ENCODE measurements at places on chromosomes 4 and X.
A peak's percentile ranks its signal among the peaks of the same experiment; 100 is the strongest.

DNA sequence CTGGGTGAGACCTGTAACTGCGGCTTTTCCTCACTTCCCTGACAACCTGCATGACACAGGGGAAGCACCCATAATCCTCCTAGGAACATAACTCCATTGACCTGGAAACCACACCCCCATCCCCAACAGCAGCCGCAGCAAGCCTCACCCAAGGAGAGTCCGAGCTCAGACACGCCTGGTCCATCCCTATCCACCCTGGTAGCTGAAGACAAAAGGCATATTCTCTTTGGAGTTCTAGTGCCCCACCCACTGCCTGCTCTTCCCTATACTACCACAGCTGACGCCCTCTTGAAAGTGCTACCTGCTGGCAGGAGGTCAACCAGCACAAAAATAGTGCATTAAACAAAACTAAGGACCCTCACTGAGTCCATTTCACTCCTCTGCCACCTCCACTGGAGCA is 1080.9 kb upstream of the IGFBP7 start:
- no peak for DNase-seq

DNA sequence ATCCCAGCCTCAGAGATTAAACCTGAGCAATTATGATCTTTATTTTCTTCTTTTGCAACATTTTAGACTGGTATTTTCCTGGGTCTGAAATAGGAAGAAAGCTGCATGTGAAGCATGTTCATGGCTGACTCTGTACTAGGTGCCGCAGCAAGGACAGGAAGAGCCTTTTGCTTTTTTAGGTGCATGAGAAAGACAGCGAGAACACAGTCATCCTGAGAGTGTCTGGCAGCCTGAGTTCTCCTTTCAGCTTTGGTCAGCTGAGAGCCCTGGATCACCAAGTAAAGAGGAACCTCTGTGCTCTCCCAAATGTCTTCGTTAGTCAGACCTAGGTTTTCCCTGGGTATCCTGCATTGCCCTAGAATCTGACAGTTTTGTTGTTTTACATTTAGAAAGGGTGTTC is 29.8 kb downstream of the FAM149A start:
- DNase-seq: no peak

DNA sequence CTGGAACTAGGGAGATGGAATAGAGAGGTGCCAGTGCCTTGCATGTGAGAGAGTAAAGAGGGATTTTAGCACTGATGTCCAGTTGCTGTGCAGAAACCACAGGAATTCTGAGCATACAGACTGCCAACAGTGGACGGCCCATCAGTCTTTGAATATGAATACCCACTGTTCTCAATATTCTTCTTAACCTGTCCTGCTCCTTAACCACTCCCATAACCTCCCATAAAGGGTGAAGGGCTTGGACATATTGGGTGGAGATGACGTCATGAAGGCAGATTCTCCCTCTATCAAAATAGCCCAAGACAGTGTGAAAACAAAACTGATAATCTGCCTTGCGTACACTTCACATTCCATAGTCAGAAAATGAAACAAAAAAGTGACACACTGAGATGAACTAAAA is 1313.7 kb upstream of the PABPC4L start:
- DNase-seq: no peak

- no peak for DNase-seq
These were observed 137.9 kb downstream of the SLC7A11 start for GRCh38 chr4:138104284-138104680.

DNA sequence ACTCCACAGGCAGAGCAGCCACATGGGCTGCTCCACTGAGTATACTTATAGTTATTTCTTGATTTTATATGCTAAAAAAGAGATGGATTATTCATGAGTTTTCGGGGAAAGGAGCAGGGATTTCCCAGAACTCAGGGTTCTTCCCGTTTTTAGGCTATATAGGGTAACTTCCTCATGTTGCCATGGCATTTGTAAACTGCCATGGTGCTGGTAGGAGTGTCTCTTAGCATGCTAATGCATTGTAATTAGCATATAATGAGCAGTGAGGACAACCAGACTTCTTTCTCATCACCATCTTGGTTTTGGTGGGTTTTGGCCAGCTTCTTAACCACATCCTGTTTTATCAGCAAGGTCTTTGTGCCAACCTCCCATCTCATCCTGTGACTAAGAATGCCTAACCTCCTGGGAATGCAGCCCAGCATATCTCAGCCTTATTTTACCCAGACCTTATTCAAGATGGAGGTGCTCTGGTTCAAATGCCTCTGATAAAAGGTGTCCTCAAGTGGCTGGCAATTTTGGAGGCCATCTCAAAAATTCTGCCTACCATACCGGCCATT is 213.0 kb upstream of the VEGFC start:
- peak; percentile 22 for DNase-seq

DNA sequence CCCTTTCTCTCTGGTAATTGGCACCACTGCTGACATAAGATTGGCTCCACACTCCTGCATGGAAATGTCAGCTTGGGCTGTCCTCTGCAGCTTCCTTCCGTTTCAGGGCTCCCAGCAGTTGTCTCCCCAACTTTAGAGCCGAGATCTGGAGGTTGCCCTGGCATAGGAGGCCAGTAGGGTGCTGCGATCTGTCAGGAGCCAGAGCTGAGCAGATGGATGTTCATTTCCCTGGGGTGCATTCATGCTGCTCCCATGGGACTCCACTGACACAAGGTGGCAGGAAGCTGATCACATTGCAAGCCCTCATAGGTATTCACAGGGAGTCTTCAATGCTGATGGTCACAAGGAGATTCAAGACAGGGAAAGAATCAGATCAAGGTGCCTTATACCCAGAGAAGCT is 116.6 kb upstream of the RAI2 start:
- DNase-seq: no peak

GRCh38 chr4:2082627-2083026 is 23.5 kb downstream of the NAT8L start:
- no peak for DNase-seq

- DNase-seq: no peak
These were observed 94.4 kb downstream of the ARHGAP10 start for GRCh38 chr4:147826288-147826646.

DNA sequence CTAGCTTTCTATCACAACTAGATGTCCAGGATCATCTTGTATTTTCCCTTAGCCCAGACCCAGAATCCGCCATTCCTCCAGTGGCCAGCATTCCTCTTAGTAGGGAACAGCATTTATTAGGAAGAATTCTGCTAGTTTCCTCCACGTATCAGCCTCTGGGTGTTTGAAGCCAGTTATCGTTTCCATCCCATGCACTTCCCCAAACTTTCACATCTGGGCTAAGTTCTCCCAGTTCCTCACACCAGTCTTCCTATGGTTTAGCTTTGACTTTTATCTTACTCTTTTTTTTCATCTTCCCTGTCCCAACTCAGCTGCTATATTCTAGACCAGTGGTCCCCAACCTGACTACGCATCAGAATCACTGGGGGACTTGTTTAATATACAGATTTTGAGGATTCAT is 53.5 kb upstream of the PRSS48 start:
- no peak for DNase-seq

- DNase-seq: no peak
These were observed 109.6 kb upstream of the ACSL4 start for GRCh38 chrX:109842611-109843010.
